BJ (cell line): ENCODE measurements at places on chromosomes 5 and 9.

- peak; percentile 86 for DNase-seq
These were observed 138.5 kb upstream of the S1PR3 start for GRCh38 chr9:88852794-88853193.

DNA sequence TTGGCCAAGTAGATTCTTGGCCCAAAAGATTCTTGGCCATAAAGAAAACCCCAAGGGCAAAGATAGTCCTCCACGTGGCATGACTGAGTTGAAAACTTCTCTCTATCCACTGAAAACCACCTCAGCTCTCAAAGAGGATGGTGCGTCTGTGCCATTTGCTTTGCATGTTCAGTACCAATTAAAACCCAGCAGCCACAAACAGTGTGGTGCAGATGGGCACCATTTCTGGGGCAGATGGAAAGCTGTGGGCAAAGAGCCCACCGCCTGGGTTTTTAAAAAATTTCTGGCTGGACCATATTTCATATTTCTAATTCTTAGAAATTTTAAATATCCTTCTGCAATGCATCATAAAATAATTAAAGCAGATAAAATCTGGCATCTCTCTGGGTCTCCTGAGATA, 84.5 kb upstream of the PUM3 start:
- no peak for DNase-seq

DNA sequence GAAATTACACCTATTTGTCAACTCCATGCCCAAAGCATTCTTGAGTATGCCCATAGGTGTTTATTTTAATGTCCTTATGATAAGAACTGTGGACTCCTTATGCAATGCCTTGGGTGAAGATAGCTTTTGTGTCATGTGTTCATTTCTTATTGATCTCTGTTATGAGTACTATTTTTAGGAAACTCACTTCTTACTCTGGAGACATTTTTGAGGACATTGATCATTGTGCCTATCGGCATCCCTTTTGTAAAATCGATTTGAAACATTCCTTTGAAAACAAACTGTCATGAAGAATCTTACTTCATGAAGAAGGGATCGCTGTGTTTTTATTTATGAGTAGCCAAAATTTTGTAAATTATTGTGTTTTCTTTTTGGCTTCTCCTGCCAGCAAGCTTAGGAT, 257.3 kb downstream of the NTRK2 start:
- DNase-seq = no peak

DNA sequence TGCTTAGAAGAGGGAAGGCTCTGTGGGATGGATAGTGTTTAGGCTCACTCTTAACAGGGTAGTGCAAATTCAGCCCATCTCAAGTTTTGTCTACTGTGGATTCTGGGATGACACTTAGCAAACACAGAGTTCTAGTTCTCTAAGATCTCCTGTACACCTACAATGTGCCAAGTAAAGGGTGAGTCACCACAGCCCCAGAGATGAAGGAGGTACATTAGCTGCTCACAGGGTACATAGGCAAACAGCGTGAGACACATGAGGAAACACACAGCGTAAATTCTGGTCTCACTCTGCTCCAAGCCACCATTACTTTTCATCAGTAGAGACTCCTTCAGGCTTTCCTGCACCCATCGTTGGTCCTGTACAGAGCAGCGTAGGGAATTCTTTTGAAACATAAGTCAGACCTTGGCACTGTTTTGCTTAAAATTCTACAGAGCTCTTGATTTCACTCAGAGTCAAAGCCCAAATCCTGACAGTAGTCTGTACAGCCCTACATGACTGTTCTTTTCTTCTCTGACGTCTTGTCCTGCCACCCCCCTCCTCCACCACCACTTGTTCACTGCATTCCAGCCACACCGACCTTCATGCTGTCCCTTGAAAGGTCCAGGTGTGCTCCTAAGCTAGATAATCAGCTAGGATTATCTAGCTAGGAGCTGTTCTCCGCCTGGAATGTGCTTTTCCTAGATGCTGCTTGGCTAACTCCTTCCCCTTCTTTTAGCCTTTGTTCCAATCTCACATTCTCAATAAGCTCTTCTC, 8.7 kb downstream of the ASTN2 start:
- no peak for DNase-seq

DNA sequence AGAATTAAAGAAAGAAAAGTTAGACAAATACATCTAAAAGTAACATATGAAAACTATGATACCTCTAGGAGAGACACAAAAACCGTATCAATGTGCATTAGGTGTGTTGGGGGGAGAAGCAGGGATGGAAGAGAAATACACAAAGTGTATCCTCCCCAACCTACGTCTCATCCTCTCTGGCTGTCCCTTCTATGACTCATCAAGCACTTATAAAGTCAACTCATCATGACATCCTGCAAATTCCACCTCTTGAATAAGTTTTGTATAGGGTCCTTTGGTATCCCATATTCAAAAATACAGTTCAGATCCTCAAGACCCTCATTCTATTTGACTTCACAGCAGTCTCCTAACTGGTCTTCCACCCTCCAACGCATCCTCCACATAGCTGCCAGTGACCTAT, 917.6 kb upstream of the DMAC1 start:
- no peak for DNase-seq

GRCh38 chr5:68024426-68024825, 191.1 kb upstream of the PIK3R1 start:
- no peak for DNase-seq
